Inflammatory macrophage (primary cell): ENCODE measurements at places on chromosomes 7 and 10.

DNA sequence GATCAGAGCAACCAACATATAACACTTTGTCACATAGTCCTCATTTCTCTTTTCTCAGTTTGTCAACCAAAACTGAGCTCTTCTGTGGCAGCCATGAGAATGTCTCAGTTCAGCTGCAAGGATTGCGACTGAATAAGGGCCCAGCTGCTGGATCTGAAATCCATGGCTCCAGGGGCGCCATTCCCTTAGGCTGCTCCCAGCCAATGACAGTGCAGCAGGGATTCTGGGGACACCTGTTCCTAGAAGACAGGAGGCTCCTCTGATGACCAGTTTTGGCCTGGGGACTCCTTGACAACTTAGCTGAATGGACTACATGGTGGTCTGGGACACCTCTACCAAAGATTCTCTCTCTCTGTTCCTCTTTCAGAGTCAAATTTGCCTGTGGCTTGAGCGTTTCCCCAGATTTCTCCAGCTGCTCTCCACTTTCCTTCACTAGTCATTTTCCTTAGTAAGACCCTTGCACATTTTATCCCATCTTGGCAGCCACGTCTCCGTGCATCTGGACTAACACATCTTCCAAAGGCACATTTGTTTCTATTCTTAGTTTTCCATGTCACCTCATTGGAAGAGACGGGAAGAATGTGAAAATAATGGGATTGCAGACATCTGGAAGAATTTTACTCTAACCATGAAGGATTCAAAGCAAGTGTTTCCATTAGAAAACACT, 28.1 kb upstream of the KIF5B start:
- DNase-seq, result no peak

DNA sequence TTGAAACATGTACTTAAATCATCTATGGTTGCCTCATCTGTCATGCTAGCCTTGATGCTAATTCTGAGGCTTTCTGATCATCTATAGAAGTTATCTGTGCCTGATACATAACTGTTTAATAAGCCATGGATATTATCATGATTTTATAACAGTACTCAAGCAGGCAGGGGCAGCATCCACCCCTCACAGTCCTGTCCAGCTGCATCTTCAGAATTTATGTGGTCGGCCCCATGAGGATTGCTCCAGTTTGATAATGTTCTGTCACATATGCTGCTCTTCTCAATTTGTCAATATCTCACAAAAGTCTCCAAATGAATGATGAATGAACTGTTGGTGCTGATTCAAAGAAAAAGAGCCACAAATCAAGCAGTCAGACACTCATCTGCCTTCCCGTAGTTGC, 335.1 kb upstream of the POM121L12 start:
- no peak for DNase-seq

DNA sequence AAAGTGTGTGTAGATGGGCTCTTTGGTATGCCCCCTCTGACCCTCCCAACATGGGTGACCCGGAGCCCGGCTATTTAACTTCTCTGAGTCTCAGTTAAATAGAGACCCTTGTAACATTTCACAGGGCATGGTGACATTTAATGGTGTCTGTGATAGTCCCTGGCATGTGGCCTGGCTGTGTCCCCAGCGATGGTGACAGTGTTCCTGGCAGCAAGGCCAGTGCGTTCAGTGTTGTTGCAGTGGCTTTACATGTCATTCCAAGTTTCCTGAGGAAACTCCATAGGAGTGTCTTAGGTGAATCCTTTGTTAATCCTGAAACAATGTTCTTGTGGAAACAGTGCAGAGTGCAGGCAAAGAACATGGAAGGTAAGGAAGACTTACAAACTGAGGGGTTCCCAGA, 137.0 kb downstream of the RAMP3 start:
- no peak for DNase-seq

GRCh38 chr7:84847038-84847437, 339.8 kb downstream of the SEMA3D start:
- no peak for DNase-seq

DNA sequence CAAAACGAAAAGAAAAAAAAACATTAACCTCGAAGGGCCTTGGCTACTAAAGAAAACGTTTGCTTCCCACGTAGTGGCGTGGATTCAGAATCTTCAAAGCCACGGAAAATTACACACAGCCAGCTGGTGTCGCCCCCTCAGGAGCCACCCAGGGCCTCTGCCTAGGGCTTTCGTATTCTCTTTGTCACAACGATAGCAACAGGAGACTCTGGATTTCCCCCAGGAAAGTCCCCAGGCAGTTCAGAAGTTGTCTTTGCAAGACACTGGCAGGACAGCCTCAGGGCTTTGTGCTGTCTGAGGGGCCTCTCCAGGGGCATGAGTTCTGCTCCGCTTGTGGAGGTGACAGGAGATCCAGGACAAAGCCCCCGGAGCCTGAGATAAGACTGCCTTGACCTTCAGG, 150.2 kb upstream of the INSYN2A start:
- DNase-seq, result no peak

- DNase-seq, result peak; percentile 65
Observed at GRCh38 chr7:134129856-134130523, 2.9 kb downstream of the LRGUK start.

DNA sequence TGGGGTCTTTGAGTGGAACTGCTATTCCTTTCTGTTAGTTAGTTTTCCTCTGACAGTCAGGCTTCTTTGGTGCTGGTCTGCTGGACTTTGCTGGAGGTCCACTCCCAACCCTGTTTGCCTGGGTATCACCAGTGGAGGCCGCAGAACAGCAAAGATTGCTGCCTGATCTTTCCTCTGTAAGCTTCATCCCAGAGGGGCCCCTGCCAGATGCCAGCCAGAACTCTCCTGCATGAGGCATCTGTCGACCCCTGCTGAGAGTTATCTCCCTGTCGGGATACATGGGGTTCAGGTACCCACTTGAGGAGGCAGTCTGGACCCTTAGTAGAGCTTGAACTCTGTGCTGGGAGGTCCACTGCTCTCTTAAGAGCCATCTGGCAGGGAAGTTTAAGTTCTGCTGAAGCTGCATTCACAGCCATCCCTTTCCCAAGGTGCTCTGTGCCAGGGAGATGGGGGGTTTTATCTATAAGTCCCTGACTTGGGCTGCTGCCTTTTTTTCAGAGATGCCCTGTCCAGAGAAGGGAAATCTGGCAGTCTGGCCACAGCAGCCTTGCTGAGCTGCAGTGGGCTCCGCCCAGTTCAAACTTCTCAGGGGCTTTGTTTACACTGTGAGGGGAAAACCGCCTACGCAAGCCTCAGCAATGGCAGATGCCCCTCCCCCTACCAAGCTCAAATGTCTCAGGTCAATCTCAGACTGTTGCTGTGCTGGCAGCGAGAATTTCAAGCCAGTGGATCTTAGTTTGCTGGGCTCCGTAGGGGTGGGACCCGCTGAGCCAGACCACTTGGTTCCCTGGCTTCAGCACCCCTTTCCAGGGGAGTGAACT, 89.7 kb upstream of the CDK6 start:
- DNase-seq, result no peak

DNA sequence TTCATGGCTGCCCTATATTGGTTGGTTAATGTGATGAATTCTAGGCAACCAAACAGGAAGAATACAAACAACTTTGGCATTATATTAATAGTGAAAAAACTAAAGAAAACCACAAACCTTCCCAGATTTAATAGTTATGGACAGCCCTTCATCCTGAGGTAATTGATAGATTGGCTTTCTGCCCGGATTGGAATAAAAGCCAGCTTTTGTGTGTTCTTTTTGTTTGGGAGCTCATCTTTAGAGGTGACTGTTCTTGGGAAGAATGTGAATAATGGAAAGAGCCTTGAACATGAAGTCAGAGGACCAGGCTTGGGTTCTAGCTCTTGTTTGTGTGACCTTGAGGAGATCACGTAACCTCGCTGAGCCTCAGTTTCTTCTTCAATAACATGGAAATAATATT, 92.3 kb downstream of the VTI1A start:
- no peak for DNase-seq

- DNase-seq, result peak; percentile 41
Observed at GRCh38 chr7:74083928-74084721, 521 bp downstream of the LIMK1 start.

- peak; percentile 17 for DNase-seq
Observed at GRCh38 chr7:141754939-141755338, 9.0 kb upstream of the TAS2R3 start.

DNA sequence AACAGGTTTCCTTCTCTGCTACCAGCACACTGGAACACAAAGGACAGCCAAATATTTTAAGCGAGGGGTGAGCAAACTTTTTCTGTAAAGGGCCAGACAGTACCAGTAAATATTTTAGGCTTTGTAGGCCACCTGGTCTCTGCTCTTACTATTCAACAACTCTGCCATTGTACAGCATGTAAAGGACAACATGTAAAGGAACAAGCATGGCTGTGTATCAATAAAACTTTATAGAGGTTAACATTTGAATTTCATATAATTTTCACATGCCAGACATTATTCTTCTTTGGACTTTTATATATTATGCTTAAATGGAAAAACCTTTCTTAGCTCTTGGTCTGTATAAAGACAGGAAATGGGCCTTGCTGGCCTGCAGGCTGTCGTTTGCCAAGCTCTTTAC, 30.2 kb downstream of the RHEB start:
- DNase-seq, result no peak

GRCh38 chr10:79184145-79184625, 115.4 kb downstream of the ZMIZ1 start:
- DNase-seq, result no peak

GRCh38 chr10:22631646-22632278, 82.6 kb downstream of the PIP4K2A start:
- peak; percentile 61 for DNase-seq

DNA sequence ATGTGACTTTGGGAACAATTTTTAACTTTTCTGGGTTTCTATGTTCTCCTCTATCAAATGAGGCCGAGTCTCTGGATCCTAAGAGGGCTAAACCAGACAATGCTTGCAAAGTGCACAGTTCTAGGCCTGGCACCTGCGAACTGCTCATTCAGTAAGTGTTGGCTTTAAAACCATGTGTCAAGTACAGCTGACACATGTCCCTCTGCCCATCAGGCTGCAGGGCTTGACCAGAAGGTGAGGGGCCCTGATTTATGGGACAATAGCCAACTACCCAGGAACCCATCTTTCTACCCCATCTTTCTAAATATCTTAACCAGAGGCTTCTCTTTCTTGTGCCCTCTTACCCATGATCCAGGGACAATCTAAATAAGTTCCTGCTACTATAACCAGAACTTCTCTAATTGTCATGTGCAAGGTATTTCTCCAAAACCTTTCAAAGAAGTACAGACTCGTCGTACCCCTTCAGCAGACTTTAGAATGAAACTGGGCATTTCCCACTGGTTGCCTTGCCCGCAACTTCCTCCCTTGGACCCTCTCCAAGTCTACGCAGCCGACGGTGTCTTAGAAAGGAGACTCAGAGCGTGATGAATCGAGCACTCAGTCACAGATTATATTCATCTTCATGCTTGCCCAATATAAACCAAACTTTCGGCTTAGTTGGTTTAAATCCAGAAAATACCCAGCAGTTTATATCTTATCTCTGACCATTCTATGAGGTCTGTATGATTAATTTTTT, 69.8 kb upstream of the STEAP1B start:
- peak; percentile 92 for DNase-seq
